ENCODE measurements at places on chromosomes 13 and 19. TPM values are rescaled to one million over a fixed set of nuclear protein-coding genes. Genes with fewer than 3 reads are reported as not detected.

DNA sequence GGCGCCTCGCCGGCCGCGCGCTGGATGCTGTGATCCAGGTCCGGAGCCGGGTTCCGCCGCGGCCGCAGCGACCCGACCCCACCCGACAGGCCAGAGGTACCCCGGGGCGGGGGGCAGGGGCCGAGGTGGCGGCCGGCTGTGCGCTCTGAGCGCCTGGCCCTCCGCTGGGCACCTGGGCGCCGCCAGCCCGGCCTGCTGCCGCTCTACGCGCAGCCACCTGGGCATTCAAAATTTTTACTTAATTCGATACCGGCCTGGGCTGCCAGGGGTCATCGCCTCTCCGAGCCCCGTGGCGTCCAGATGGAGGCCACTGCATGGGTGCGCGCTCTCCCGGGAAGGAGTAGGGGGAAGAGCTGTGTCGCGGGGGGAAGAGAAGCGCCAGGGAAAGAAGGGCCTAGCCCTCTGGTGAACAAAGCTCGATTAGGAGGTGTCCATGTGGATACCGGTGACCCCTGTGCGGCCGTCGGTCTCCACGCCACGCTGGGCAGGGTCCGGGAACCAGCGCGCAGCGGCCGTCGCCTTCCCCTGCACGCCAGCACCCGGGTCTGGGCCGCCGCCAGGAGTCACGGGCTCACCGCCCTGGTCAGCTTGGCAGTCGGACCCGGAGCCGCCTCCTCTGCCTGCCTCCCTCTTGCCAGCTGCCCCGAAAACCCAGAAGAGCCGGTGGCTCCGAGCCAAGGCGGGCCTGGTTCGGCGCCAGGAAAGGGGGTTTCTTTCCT, 666 bp downstream of the BIVM start:
- H3K27me3 ChIP-seq, result no peaks in the 10 kb centered on the region
- H3K4me1 ChIP-seq, result peaks cover 28% of the 10 kb centered on the region
- H3K4me3 ChIP-seq, result peak overlapping the region; percentile 97
- peak; percentile 75 for DNase-seq

- H3K36me3 ChIP-seq, result no peaks in the 10 kb centered on the region
- no peak for DNase-seq
- no peaks in the 10 kb centered on the region for H3K27me3 ChIP-seq
- H3K4me1 ChIP-seq, result no peaks in the 10 kb centered on the region
Observed at GRCh38 chr13:26011208-26011573, 40.6 kb downstream of the SHISA2 start.

DNA sequence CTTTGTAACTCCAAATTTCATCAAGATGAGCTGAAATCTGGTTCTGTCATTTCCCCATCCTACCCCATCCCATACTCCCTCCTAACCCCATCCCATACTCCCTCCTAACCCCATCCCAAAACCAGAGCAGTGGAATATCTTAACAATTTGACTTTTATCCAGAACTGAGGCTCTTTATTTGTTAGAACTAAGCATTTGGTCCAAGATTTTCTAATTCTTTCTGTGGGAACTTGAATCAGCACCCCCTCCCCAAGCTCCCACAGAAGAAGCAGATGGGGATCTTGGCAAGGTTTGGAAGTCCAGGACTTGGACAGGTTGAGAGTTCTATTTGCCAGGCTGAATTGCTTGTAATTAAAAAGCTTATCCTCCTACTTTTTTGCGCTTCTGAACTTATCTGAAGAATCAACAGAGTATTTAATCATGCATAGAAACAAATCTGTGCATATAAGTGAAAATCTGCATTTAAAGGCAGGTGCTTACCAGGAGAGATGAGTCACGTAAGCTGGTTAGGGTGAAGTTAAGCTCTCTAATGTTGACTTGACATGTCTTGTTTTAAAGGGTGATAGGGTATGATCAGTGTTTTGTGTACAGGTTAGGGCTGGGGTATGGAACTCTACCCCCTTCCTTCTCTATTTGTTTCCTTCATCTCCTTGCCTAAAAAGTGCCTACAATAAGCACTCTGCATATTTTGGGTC, 111.1 kb downstream of the COG6 start:
- no peak overlapping the region for H3K4me3 ChIP-seq
- H3K27me3 ChIP-seq, result no peaks in the 10 kb centered on the region
- H3K4me1 ChIP-seq, result no peaks in the 10 kb centered on the region
- DNase-seq, result no peak
- no peaks in the 10 kb centered on the region for H3K36me3 ChIP-seq
- H3K27ac ChIP-seq, result no peak overlapping the region

DNA sequence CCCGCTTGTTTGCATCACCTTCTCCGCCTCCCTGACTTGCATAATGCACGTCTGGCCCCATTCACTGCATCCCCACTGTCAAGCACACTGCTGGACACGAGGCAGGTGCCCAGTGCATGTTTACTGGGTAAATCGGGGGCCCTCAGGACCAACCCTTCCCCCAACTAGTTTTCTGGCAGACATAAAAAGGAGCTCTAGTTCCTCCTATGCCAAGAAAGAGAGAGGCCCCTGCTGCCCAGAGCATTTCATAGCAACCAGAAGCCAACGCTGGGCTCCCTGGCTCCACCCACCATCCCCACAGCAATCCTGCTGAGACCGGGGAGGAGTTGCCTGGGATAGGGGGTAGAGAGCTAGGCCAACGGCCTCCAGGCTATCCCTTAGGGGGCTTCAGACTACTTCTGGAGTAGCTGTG, 23.2 kb downstream of the ANKRD27 start:
- H3K4me1 ChIP-seq, result peaks cover 8% of the 10 kb centered on the region
- peaks cover 56% of the 10 kb centered on the region for H3K36me3 ChIP-seq
- DNase-seq, result no peak
- H3K27ac ChIP-seq, result no peak overlapping the region

- H3K27ac ChIP-seq, result no peak overlapping the region
- H3K4me3 ChIP-seq, result no peak overlapping the region
- DNase-seq, result no peak
- no peaks in the 10 kb centered on the region for H3K27me3 ChIP-seq
Observed at GRCh38 chr13:43266936-43267615, 243.7 kb downstream of the DNAJC15 start.

DNA sequence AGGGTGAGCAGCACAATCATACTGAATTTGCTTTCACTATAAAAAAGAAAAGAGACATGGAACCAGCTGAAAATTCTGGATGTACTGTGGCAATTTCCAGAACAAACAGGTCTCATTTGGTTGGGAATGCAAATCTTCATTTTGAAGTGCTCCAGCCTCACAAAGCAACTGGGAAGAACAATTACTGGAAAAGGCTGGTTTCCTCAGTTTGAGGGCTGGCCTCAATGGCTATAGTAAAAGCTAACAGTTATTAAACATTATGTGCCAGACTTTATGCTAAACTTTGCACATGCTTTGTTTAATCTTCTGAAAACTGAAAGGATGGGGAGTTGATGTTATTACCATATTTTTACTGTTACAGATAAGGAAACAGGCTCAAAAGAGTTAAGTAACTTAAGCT, 3.0 kb downstream of the OBI1 start:
- H3K27me3 ChIP-seq, result no peaks in the 10 kb centered on the region
- H3K4me3 ChIP-seq, result no peak overlapping the region
- H3K36me3 ChIP-seq, result no peaks in the 10 kb centered on the region
- peaks cover 9% of the 10 kb centered on the region for H3K4me1 ChIP-seq

Gene SHC2
- 37.8 TPM for total RNA-seq

Gene ZIC5
- total RNA-seq, result not detected

DNA sequence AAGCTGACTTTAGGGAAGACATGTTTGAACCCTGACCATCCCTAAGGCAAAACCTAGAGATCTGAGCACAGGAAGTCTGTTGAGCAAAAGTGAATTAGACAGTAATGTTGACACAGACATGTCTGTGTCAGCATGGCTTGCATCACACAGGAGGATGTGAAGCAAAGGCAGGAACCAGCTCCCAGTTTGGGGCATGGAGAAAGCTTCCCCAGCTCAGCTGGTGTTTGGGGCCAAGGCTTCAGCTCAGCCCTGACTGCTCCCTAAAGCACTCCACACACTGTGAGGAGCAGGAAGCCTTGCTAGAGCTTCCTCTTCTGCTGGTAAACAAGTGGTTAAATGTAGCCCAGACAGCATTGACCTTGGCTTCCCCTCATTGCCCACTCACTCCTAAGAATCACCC, 153.8 kb upstream of the UBL3 start:
- no peak overlapping the region for H3K4me3 ChIP-seq
- H3K27ac ChIP-seq, result no peak overlapping the region
- no peaks in the 10 kb centered on the region for H3K36me3 ChIP-seq
- no peak for DNase-seq

GRCh38 chr13:23988546-23989122, 91.3 kb upstream of the C1QTNF9B start:
- DNase-seq, result no peak
- H3K36me3 ChIP-seq, result no peaks in the 10 kb centered on the region
- H3K27me3 ChIP-seq, result no peaks in the 10 kb centered on the region
- no peak overlapping the region for H3K27ac ChIP-seq
- no peak overlapping the region for H3K4me3 ChIP-seq

- H3K36me3 ChIP-seq, result no peaks in the 10 kb centered on the region
- no peaks in the 10 kb centered on the region for H3K4me1 ChIP-seq
- H3K27me3 ChIP-seq, result no peaks in the 10 kb centered on the region
- DNase-seq, result no peak
- no peak overlapping the region for H3K4me3 ChIP-seq
- no peak overlapping the region for H3K27ac ChIP-seq
Observed at GRCh38 chr19:22605275-22606211, 28.6 kb upstream of the ZNF492 start.

Gene ZNF260
- total RNA-seq, result 10.5 TPM

Gene MIPEP
- total RNA-seq, result 13.3 TPM

- H3K4me1 ChIP-seq, result peaks cover 32% of the 10 kb centered on the region
- peaks cover 42% of the 10 kb centered on the region for H3K36me3 ChIP-seq
- DNase-seq, result peak; percentile 94
- peak overlapping the region; percentile 85 for H3K27ac ChIP-seq
Observed at GRCh38 chr19:35269438-35270117, 816 bp downstream of the USF2 start.

- H3K27ac ChIP-seq, result peak overlapping the region; percentile 21
- peaks cover 26% of the 10 kb centered on the region for H3K4me1 ChIP-seq
- H3K4me3 ChIP-seq, result no peak overlapping the region
- peaks cover 3% of the 10 kb centered on the region for H3K36me3 ChIP-seq
Observed at GRCh38 chr13:110293649-110294048, 13.3 kb downstream of the COL4A1 start.

Gene TNFSF9
- total RNA-seq, result 7.4 TPM

- no peaks in the 10 kb centered on the region for H3K36me3 ChIP-seq
- no peak overlapping the region for H3K27ac ChIP-seq
- H3K4me3 ChIP-seq, result no peak overlapping the region
- no peaks in the 10 kb centered on the region for H3K4me1 ChIP-seq
- no peak for DNase-seq
- no peaks in the 10 kb centered on the region for H3K27me3 ChIP-seq
Observed at GRCh38 chr19:23949611-23950010, 34.9 kb downstream of the ZNF726 start.

DNA sequence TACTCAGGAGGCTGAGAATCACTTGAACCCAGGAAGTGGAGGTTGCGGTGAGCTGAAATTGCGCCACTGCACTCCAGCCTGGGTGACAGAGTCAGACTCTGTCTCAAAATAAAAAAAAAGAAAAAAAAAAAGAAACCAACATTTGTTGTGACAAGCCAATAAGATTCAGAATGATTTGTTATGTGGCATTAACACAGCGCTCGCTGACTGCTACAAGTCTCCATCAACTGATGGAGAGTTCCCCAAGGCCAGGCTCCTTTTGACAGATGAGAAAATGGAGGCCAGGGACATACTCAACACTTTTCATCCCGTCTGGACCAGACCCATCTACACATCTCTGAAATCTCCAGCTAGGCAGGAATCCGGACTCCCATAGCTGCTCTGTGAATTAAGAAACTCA, 48.7 kb upstream of the PTPRS start:
- no peaks in the 10 kb centered on the region for H3K4me1 ChIP-seq
- no peak overlapping the region for H3K27ac ChIP-seq
- H3K27me3 ChIP-seq, result peaks cover 25% of the 10 kb centered on the region

- no peaks in the 10 kb centered on the region for H3K36me3 ChIP-seq
- no peak overlapping the region for H3K27ac ChIP-seq
- DNase-seq, result no peak
- H3K4me1 ChIP-seq, result no peaks in the 10 kb centered on the region
Observed at GRCh38 chr19:20444202-20444885, 121.2 kb downstream of the ZNF737 start.

DNA sequence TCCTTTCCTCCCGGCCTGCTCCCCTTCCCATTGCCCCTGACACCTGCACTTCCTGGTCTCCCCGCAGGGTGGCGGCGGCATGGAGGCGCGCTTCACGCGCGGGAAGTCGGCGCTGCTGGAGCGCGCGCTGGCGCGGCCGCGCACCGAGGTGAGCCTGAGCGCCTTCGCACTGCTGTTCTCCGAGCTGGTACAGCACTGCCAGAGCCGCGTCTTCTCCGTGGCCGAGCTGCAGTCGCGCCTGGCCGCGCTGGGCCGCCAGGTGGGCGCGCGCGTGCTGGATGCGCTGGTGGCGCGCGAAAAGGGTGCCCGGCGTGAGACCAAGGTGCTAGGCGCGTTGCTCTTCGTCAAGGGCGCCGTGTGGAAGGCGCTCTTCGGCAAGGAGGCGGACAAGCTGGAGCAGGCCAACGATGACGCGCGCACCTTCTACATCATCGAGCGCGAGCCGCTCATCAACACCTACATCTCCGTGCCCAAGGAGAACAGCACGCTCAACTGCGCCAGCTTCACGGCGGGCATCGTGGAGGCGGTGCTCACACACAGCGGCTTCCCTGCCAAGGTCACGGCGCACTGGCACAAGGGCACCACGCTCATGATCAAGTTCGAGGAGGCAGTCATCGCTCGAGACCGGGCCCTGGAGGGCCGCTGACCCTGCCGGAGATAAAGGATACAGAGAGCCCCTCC, 1.7 kb downstream of the TRAPPC5 start:
- H3K27ac ChIP-seq, result no peak overlapping the region
- peak overlapping the region; percentile 100 for H3K4me3 ChIP-seq
- DNase-seq, result no peak
- H3K27me3 ChIP-seq, result no peaks in the 10 kb centered on the region
- H3K36me3 ChIP-seq, result peaks cover 25% of the 10 kb centered on the region

- no peak for DNase-seq
- H3K4me3 ChIP-seq, result no peak overlapping the region
- H3K27ac ChIP-seq, result no peak overlapping the region
- H3K27me3 ChIP-seq, result no peaks in the 10 kb centered on the region
- H3K36me3 ChIP-seq, result no peaks in the 10 kb centered on the region
Observed at GRCh38 chr19:28498404-28498976, 714.5 kb downstream of the UQCRFS1 start.

Measured in upper lobe of right lung (tissue), 1 donor.